ENCODE measurements at places on chromosomes 2 and 18.
A peak's percentile ranks its signal among the peaks of the same experiment; 100 is the strongest.

DNA sequence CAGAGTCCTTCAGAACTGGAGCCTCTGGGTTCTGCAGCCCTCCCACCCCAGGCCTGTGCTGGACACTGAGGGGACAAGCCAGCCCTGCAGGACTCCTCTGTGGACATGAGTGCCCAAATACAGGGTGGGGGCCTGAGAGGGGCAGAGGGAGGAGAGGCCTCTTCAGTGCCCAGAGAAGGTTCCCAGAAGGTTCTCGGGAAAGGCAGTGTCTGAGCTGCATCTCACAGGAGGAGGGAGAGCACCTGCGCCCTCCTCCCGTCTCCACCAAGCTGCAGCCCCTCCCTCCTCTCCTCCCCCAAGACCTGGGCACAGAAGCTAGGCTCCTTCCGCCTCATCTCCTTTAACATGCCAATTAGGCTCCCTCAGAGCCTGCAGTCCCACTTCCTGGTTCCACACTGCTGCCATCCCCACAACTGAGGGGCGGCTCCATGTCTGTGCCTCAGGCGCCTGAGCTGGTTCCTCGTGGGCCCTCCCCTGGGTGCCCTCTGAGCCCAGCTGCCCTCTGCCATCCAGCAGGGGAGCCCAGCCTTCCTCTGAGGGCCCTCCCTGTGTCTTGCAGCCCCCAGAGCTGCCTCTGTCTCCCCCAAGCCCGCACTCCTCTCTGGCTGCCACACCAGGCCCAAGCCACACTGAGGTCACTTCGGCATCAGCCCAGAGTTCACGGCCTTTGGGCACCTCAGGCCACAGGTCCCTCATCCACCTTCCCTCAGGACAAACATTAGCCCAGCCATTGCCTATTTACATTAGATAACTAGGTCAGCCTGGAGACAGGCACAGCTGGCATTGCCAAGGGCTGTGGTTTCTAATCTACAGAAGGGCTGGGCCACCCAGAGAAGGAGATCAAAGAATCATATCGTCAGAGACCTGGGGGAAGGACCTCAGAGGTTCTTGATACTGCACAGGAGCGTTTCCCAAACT lies 28.9 kb downstream of the KCNK3 start:
- DNase-seq: no peak

GRCh38 chr2:102340778-102341177 lies 14.8 kb upstream of the IL18R1 start:
- DNase-seq: no peak

DNA sequence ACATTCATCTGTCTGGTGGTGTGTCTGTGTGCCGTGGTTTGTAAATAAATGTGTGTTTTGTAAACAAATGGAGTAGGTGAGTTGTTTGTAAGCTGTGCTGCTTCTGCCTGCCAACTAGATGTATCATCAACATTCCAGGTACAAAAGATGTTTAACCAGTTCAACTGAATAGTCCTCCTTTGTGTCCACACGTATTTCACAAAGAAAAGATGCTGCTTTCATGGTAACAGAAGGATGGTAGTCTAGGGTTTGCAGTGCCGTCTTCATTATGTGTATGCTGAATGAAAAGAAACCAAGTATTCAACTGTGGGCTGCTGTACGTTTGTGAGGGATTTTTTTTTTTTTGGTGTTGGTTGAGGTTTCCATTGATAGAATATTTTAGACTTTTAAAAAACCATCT lies 72.1 kb downstream of the CAMKMT start:
- DNase-seq: no peak

- no peak for DNase-seq
Observed at GRCh38 chr2:41000906-41001305, 549.0 kb upstream of the SLC8A1 start.

- no peak for DNase-seq
Observed at GRCh38 chr18:25062720-25063119, 289.2 kb downstream of the ZNF521 start.

DNA sequence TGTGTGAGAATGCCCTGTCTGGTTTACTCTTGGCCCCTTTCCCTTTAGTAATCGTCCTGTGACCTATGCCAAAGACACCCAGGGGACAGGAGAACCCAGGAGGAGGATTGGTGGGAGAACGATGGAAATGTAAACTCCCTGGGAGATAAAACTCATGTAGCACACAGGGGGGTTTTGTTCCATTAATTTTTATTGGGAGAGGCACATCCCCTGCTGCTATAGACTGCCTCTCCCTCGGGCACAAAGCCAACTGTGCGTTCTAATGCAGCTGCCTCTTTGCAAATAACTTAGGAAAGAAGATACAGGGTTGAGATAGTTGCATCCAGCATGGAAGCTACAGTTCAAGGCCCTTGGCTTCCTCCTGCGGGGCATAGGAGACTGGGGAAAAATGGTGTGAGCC lies 489.6 kb downstream of the SLC4A3 start:
- DNase-seq: no peak

DNA sequence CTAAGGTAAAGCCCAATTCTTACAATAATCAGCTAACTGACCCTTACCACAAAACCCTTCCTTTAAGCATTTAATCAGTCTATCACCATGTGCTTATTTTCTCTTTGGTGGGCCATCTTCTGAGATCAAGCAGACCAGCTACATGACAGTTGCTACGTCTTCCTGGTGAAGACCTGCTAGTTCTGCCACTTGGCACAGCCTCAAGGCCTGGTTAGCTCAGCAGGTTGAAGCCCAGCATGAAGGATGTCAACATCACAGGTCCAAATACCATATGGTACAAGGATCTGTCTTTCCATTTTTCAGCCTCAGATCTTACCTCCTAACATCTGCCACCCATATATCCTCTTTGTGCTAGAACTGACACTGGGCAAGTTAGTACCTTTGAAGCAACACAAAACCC lies 636.9 kb downstream of the LRP1B start:
- no peak for DNase-seq

GRCh38 chr18:48806551-48807261 lies 144.1 kb downstream of the SMAD7 start:
- no peak for DNase-seq

- peak; percentile 81 for DNase-seq
Observed at GRCh38 chr2:67879586-67880290, 183.1 kb downstream of the C1D start.

DNA sequence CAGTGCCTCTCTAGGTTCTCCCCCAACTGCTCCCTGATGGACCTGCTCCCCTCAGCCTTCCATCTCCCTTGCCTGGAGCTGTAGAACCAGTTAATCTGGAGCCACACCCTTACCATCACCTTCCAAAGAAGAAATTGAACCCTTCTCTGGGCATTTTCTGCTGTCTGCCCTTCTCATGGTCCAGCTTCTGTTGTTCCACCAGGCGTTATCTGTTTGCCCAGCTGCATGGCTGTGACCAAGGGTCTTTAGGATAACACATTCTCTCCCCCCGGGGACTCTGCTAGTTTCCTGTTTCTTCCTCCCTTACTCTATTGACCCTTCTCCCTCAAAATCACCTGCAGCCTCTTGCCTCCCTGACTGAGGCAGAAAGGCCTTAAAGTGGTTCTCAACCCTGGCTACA lies 3.2 kb upstream of the ANKRD53 start:
- no peak for DNase-seq

- DNase-seq: peak; percentile 89
Observed at GRCh38 chr2:111072220-111072871, 48.4 kb upstream of the BCL2L11 start.

- peak; percentile 72 for DNase-seq
Observed at GRCh38 chr2:86417961-86418360, 23.2 kb upstream of the KDM3A start.

GRCh38 chr18:54020966-54021365 lies 203.5 kb downstream of the MBD2 start:
- no peak for DNase-seq

GRCh38 chr2:124559236-124559635 lies 534.1 kb downstream of the CNTNAP5 start:
- DNase-seq: no peak

GRCh38 chr2:172561270-172561669 lies 5.4 kb downstream of the PDK1 start:
- no peak for DNase-seq

DNA sequence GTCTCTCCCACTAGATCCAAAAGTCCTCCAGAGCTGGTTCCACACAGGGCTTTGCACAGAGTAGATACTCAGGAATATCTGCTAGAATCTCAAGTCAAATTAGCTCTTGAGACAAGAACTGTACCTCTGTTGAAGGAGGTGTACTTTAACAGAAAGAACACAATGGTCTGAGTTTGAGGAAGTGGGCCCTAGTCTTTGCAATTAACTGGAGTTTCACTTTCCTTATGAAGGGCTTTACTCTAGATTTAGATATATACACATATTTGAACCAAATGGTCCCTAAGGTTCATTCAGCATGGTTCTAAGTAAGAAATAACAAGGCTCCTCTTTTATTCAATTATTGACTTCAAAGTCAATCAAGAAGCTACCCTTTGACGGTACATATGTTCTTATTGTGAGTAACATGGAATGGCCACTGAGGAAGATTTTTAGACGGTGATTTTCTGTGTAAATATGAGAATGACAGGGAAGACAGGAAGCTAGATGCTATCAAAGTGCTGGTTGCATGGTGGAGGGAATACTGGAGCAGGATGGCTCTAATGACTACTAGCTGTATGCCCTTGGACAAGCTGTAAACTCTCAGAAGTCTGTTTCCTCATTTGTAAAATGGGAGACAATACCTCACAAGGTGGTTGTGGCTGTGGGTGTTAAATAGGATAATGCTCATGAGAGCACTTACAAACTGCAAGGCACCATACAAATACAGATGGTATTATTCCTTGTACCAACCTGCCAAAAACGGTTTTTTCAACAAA lies 73.5 kb upstream of the SERTAD2 start:
- DNase-seq: no peak

- no peak for DNase-seq
Observed at GRCh38 chr2:149224543-149224942, 105.8 kb upstream of the LYPD6 start.

- peak; percentile 38 for DNase-seq
Observed at GRCh38 chr18:77059294-77059916, 73.2 kb downstream of the MBP start.

- DNase-seq: no peak
Observed at GRCh38 chr2:45567974-45568789, 42.9 kb downstream of the SRBD1 start.

- no peak for DNase-seq
Observed at GRCh38 chr18:31609886-31610285, 18.2 kb downstream of the TTR start.

- peak; percentile 23 for DNase-seq
Observed at GRCh38 chr2:228507870-228508269, 326.4 kb upstream of the SPHKAP start.

- no peak for DNase-seq
Observed at GRCh38 chr2:10817413-10817812, 4.8 kb upstream of the PDIA6 start.

DNA sequence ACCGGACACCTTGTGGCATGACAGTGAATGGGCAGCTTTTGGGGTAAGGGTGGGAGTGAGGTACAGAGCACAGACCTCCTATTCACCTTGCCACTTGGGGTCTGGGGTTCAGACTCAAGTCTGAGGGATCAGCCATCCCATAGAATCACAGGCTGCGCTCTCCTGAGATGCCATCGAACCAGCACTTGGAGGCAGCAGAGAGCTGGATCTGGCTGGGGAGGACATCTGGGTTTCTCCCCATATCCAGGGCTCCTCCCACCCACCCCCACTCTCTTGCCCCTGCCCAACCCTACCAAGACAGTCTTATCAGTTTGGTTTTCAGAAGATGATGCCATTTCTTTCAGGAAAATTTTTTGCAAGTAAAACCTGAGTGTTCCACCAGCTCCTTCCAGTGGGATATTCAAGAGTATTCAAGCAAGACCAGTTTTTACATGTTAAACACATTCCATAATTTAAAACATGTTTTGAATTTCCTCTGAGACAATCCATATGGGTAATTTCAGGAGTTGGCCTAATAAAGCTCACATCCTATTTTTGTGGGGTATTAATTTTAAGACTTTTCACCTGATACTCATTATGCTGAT lies 29.2 kb upstream of the TEX44 start:
- DNase-seq: no peak

DNA sequence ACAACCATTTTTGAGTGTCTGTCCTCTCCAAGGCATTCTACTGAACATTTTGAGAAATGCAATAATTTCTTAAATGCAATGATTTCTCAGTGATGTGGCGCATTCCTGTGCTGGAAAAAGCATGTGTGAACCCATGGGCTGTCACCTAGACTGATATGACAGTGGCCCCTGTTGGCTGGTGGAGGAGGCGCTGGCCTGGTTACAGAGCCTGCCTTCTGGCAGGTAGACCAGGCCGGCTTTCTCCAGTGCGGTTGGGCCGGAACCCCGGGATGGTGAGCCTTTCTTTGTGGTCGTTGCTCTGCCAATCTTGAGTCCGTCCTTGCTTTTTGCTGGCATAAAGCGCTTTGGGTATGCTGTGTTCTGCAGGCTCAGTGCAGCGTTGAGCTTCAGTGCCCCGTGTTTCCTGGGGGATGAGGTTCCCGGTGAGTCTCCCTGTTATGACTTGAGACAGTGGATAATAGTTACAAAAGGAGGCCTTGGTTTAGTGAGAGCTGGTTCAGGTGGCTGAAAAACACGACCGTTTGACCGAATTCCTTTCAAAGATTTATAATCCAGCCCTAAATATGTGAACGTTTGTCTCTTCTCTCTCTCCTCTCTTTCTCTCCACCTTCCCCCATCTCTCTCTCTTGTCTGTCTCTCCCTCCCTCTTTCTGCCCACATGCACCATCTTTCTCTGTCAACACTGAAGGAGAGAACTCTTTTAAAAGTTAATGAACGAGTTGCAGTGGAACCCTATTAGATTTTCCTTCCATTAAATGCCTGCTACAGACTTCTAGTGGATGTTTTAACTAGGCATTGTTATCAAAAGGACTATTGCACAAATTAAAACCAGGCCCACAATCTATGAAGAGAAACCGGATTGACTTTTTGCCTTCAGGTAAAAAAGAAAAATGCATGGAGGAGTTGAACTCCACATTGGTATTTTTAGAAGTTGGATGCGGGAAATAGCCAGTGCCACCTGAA lies 34.0 kb downstream of the TSHZ1 start:
- DNase-seq: no peak

DNA sequence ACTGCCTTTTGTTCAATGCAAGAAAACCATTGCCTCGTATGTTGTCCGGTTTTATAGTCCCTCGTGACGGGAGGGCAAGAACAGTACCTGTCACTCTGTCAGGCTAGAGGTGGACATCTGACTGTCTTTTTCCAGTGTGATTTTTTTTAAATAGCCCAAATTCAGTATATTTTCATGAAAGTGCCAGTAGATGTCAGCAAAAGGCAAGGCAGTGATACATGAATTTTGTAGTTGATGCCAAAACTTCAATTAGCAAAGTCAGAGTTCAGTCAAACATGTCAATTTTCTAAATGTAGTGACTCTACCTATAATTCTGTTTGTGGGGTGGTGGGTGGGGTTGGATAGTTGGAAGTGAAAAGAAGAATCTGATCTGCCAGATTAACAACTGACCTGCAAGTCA lies 296.0 kb upstream of the MC4R start:
- DNase-seq: no peak

DNA sequence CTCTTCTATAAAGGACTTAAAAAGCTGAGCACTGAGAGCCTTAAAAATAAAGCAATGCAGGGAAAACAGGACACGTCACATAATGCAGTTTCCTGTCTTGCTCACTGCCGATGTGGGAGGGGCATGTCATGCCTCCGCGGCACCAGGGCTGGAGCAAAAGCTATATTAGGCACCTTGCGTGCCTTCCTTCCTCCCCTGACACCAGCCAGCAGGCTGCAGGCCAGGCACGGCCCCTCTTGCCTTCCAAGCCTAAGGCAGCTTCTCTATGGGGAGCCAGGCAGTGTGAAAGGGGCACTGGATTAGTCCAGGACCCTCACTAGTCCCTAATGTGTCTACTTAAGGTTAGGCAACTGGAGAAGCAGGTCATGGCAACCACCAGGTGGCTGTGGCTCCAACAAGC lies 26.3 kb downstream of the MRPL35 start:
- no peak for DNase-seq

Data from epithelial cell of proximal tubule (primary cell).